ENCODE measurements at places on chromosomes 1 and 21.

DNA sequence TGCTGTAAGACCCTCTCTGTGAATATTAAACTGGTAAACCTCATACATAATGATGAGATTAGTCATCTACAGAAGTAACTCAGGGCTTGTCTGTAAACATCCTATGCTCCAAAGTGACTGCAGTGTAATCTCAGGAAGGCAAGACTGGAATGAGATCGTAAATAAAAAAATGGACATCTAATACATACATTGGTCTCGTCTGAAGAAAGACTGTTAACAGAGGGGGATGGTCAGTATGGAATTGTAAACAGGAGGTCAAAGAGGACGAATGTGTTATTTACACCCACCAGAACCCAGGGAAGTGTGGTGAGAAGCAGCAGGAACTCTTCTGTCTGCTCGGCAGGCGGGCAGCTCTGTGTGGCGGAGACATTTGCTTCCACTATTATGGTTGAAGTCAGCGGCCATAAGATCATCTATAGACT lies 51.4 kb downstream of the DISC1 start:
- DNase-seq, result no peak

DNA sequence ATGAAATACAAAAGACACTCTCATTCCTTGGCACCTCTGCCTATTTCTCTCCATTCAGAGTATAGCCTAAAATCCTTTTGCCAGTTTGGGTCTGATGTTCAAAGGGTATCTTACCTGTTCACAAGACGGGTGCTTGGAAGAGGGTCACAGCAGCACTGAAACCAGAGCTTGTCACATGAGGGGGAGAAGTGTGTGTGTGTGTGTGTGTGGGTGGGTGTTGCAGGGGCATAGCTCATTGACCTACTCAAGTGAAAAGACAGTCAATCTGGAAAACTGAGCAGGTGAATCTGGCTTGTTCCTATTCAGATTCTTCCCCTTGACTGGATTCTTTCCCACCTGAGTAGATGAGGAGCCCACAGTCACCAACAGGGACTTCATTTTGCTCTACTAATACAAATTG lies 63.9 kb downstream of the KCTD3 start:
- no peak for DNase-seq

GRCh38 chr1:77342745-77343144 lies 60.9 kb downstream of the AK5 start:
- DNase-seq, result no peak

DNA sequence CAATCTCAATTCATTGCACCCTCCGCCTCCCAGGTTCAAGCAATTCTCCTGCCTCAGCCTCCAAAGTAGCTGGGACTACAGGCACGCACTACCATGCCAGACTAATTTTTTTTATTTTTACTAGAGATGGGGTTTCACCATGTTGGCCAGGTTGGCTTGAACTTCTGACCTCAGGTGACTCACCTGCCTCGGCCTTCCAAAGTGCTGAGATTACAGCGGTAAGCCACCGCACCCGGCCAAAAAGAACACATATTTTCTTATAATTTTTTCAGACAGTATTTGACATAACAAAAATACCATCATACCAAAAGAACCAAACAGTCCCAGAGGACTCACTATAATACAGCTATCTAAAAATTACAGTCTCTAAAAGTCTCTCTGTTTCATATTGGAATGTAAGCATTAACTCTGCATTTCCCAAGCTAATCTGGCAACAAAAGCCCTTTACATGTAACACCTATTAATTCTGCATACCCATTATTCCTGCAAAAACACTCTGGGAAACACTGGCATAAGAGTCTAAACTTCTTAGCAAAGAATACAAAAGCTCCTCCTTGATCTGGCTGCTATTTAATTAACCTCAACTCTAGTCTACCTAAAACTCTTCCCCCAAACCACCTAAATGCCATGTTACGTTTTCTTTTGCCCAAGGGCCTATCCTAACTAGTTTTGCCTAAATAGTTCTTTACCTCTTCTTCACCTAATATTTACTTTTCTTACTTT lies 26.9 kb downstream of the WDR26 start:
- no peak for DNase-seq

DNA sequence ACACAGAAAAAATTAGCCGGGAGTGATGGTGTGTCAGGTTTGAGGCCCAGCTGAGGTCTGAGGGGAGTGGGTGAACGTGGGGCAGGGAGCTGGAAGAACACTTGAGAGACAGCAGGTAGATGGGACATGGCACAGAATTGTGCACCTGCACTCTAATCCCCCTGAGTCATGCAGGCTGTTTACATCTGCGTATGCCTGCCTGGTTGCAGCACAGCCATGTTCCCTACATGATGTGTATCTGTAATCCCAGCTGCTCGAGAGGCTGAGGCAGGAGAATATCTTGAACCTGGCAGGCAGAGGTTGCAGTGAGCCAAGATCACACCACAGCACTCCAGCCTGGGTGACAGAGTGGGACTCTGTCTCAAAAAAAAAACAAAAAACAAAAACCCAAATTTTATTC lies 44.8 kb downstream of the ATP5PO start:
- DNase-seq, result no peak

DNA sequence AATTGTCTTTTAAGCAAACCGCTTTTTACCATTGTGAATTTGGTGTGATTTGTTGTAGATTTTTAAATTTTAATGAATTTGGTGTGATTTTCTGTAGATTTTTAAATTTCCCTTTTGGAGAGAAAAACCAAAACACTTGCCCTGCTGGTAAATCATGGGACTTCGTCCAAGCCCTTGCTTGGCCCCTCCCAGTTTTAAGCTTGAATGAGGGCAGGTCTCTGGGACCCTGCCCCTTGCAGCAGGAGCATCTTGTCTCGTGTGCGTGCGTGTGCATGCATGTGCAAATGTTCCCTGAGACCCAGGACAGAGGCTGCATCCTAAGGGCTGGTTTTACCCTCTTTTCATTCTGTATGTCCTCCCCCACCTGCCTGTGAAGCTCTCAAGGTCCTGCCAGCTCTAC lies 248.6 kb downstream of the GREM2 start:
- no peak for DNase-seq

GRCh38 chr1:185964946-185965345 lies 230.8 kb downstream of the HMCN1 start:
- no peak for DNase-seq

- no peak for DNase-seq
Observed at GRCh38 chr1:107599220-107599619, 365.8 kb downstream of the VAV3 start.

GRCh38 chr1:100710906-100711682 lies 8.4 kb upstream of the VCAM1 start:
- no peak for DNase-seq

GRCh38 chr1:64595871-64596515 lies 126.1 kb downstream of the CACHD1 start:
- no peak for DNase-seq

GRCh38 chr1:20632386-20632785 lies 872 bp upstream of the PINK1 start:
- DNase-seq, result no peak

DNA sequence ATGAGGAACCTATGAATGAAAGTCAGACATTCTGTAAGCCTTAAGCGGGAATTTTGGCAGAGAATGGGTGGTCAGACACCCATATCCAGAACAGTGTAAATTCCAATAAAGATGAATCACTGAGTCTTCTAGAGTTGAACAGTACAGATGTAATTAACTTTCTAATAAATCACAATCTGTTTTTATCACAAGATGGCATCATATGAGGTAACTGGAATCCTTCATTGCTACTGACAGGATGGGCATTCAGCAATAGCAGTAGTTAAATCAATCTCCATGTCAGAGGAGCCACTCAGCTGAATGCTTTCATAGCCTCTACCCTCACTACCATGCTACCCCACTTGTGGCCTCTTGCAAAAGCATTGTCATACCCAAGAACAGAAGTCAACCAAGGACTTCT lies 690.3 kb downstream of the AMY1C start:
- DNase-seq, result no peak

DNA sequence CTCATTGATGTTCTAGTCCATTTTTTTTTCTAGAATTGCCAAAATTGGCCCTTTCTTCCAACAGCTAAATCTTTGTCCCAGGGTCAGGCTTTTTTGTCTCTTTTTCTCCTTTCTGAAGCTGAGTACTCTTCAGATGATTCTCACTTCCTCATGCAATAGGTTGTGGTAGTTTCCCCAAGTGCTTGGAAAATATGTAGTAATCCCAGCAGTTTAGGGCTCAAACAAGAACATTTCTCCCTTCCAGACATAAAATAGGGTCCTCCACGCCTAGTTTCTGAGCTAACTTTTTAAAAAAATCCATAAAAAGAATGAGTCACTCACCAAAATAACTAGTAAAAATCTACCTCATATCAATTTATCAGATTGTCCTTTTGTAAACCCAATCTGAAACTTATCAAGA lies 10.0 kb upstream of the MCOLN3 start:
- no peak for DNase-seq

- DNase-seq, result no peak
Observed at GRCh38 chr1:161482610-161483009, 22.6 kb upstream of the FCGR2A start.

DNA sequence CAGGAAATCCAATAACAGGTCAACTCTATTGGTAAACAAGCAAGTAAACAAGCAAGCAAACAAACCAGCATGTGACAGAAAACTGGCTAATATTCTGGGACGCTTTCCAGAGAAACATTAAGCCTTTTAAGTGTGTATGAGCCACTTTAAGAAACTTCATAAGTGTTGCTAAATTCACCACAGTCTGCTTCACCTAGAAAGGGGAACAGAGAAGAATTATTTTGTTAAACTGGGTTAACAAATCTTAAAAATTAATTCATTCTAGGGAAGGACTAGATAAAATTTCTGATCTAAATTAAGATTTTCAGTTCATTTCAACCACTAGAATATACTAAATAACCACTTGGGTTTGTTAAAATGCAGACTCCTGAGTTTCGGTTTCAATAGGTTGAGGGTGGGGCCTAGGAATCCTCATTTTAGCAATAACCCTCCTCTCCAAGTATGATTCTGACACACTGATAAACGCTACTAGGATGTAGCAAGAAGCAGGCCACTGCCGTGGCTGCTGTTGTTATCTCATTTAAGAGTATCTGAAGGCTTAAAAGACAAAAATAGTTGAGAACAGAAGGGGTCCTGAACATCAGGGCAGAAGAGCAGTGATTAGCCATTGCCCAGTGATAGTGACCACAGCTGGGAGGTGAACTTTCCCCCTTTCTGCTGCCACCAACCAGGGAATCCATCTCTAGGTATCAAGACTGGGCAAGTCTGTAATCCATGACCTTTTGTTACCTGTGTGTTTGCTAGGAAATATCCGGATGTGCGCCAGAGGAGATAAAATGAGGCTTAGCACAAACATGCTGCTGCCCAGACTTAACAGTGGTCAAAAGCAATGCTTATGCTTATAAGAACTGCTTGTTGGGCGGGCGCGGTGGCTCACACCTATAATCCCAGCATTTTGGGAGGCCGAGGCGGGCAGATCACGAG lies 11.2 kb downstream of the CREG1 start:
- no peak for DNase-seq

DNA sequence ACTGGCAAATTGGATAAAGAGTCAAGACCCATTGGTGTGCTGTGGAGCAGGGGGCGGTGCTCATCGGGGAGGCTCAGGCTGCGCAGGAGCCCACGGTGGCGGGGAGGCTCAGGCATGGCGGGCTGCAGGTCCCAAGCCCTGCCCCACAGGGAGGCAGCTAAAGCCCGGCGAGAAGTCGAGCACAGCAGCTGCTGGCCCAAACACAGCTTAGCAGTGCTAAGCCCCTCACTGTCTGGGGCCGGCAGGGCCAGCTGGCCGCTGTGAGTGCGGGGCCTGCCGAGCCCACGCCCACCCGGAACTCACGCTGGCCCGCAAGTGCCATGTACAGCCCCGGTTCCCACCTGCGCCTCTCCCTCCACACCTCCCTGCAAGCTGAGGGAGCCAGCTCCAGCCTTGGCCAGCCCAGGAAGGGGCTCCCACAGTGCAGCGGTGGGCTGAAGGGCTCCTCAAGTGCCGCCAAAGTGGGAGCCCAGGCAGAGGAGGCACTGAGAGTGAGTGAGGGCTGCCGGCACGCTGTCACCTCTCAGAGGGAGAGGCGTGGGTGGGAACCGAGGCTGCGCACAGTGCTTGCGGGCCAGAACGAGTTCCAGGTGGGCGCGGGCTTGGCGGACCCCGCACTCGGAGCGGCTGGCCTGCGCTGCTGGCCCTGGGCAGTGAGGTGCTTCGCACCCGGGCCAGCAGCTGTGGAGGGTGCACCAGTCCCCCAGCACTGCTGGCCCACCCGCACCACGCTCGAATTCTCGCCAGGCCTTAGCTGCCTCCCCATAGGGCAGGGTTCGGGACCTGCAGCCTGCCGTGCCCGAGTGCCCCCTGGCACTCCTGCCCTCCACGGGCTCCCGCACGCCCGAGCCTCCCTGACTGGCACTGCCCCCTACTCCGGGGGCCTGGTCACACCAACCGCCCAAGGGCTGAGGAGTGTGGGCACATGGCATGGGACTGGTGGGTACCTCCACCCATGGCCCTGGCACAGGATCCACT lies 263.4 kb downstream of the GPR52 start:
- no peak for DNase-seq

- peak; percentile 17 for DNase-seq
Observed at GRCh38 chr1:113390871-113391648, 745 bp downstream of the MAGI3 start.

Data from T-helper 22 cell (primary cell).